ENCODE measurements at places on chromosomes 6 and 20.

- no peak for DNase-seq
These were observed 220.8 kb upstream of the HEY2 start for GRCh38 chr6:125528621-125529041.

GRCh38 chr6:167474725-167475124 lies 149.8 kb downstream of the TTLL2 start:
- DNase-seq = no peak

DNA sequence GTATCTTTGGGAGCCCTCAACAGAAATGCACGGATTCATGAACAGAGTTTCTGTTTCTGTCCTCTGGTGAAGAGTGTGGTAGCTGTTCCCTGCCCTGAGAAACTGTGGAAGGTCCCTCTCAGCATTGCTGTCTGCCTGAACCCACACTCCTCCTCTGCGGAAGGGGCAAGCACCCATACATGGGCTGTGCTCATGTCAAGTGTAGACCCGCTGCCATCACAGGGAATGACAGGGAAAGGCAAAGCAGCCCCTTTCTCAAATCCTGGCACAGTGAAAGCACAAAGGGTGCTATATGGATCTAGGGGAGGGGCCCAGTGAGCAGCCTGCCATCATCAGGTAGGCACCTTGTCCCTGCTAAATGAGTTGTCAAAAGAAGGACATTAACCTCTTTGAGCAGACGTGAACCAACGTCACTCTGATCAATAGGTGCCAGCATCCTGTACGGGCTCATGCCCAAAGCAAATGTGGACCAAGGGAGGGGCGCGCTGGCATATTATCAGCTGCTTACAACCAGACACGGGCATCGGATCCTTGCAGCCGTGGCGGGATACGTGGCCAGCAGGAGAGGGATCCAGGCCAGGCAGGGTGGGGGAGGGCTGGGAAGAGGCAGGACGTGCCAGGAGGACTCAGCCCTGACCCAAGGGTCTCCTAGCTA lies 231.2 kb upstream of the PMEPA1 start:
- DNase-seq = no peak

GRCh38 chr20:20341371-20341770 lies 26.5 kb upstream of the INSM1 start:
- no peak for DNase-seq

DNA sequence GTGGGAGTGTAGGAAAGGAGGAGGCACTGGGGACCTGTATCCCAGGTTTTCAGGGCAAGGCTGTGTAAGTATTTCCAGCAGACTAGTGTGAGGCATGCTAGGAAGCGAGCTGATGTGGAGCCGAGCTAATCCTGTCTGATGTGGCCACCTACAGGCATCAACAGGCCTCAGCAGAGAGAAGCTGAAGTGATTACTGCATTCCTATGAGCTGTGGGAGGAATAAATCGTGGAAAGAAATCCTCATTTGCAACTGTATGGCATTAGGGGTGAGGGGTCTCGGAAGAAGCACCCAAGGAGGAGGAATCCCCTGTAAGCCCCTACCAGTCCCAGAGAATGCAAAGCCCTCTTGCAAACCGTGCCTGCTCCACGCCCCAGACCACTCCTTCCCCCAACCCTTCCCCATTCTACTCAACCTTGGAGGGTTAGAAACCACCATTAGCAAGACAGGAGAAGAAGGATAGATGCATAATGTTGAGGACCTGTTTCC lies 41.6 kb downstream of the C6orf15 start:
- DNase-seq = no peak

- DNase-seq = no peak
These were observed 190.8 kb downstream of the DLL1 start for GRCh38 chr6:170100046-170100445.

GRCh38 chr20:47063407-47063806 lies 168.8 kb downstream of the EYA2 start:
- DNase-seq = no peak

- no peak for DNase-seq
These were observed 382.3 kb downstream of the CD83 start for GRCh38 chr6:14499841-14500240.

- no peak for DNase-seq
These were observed 587 bp upstream of the BTN3A1 start for GRCh38 chr6:26401389-26401986.

GRCh38 chr20:3224681-3225421 lies 14.1 kb downstream of the SLC4A11 start:
- no peak for DNase-seq

DNA sequence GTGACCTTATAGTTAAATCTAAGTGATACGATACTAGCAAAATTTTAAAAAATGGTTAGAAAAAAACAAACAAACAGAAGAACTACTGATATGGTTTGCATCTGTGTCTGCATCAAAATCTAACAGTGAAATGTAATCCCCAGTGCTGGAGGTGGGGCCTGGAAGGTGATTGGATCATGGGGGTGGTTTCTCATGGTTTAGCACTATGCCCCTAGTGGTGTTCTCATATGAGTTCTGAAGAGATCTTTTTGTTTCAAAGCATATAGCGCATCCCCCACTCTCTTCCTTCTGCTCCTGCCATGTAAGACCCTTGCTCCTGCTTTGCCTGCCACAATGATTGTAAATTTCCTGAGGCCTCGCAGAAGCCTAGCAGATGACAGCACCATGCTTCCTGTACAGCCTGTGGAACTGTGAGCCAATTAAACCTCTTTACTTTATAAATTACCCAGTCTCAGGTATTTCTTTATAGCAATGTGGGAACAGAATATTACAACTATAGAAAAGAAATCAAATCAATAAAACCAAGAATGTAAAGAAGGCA lies 5.4 kb downstream of the FBXL4 start:
- no peak for DNase-seq

DNA sequence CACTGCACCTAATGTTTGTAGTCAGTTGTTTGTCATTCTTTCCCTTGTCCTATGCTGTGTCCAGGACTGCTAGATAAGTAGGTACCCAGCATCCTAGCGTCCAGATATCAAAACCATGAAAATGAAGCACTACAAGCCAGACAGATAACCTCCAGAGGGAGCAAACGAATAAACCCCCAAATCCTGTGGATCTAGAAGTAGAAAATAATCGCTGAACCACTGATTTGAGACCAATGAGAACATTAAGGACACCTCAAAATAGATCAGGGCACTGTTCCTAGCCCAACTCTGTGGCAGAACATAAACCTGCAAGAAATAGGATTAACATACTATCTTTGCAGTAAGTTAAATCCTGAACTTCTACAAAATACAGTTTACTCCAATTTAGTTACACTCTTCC lies 1.1 kb upstream of the KLHL32 start:
- no peak for DNase-seq

GRCh38 chr20:36408219-36408618 lies 102.1 kb downstream of the DLGAP4 start:
- DNase-seq = no peak

- no peak for DNase-seq
These were observed 613.8 kb downstream of the TFAP2B start for GRCh38 chr6:51432481-51432880.

DNA sequence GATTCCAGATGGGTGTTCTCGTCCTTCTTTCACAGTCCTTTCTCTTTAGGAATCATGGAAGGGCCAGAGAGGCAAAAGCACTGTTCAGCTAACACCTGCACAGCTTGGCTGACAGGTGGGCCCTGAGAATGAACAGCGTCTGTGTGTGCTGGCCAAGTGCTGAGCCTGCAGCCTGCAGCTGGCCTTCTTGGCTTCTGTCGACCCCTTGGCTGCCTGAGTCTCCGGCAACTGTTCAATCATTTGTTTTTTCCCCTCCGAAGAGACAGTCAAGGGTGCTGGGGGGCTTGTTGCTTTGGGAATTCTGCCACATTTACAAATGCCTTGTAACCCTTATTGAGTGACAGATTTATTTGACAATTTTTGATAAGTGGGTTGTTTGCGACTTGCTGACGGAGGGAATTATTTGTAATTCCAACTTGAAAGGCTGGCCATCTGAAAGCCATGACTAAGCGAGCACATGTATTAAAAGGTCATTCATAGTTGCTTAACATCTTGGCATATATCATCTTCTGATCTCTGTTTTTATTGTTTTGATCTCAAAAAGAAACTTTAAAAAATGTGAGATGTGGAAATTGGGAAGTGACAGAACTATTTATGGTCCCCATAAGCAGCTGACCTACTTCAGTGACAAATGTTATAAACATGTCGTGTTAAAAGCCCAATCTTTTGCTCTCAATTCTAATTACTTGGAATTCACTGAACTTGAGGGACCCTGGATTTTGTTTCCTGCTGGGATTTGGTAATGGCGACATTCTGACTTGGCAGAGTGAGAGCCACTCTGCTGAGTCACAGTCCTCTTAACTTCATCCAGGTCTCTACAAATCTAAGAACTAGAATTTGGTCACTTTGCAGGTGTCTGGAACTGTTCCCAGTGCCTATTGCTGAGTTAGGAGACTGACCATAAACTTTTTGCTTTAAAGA lies 41.9 kb upstream of the FERMT1 start:
- no peak for DNase-seq

GRCh38 chr6:117494283-117494682 lies 11.8 kb downstream of the DCBLD1 start:
- DNase-seq = no peak

GRCh38 chr6:144013486-144013909 lies 5.4 kb upstream of the PLAGL1 start:
- peak; percentile 19 for DNase-seq

GRCh38 chr6:112027942-112028674 lies 25.8 kb upstream of the CCN6 start:
- DNase-seq = peak; percentile 98

GRCh38 chr20:61014491-61014890 lies 237.6 kb upstream of the CDH4 start:
- DNase-seq = no peak

DNA sequence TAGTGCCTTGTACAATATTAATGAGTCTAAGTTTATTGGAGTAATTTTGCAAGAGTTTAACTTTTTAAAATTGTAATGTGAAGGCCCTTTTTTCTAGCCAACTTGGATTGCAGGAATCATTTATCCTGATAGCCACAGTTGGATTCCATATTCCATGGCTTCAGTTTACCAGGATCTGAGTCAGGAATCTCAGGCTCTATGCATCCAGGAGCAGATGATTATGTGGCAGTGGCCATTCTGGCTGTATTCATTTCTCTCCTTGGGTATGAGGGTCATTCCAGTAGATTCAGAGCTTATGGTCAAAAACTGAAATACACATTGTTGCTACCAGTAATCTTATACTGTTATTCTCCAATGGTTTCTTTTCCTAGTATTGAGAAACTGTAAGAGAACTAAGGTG lies 2.9 kb downstream of the AIG1 start:
- no peak for DNase-seq

Measured in T-helper 2 cell (primary cell).